ENCODE measurements at places on chromosomes 7 and 10.

DNA sequence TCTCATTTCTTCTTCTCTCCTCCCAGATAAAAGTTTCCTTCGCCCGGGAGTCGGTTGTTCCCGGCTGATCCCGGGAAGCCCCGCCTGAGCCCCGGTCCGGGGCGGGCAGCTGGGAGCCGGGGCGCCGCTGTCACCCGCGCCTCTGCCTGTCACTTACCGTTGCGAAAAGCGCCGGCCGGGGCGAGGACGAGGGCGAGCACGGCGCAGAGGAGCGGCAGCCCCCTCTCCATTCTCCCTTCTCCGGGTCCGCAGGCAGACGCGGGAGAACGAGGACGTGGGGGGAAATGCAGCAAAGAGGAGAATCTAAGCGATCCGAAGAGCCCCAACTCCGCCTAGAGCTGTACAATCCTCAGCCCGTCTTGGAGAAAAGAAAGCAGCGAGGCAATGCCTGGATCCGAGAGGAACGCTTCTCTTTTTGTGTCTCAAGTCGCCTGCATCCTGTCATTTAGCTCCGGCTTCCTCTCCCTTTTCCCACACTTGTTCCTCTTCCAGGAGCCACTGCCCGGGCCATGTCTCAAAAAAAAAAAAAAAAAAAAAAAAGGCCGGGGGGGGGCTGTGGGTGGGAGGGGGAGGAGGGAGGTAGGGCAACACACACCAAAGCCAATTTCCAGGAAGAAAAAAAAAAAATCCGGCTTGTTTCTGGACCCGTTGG is at the start of gene NRP1:
TSS of gene NRP1 (minus strand) at position 515 of the 652 bp plus-strand sequence. CDS start at position 230, 285 bp downstream.
- no peak for DNase-seq

DNA sequence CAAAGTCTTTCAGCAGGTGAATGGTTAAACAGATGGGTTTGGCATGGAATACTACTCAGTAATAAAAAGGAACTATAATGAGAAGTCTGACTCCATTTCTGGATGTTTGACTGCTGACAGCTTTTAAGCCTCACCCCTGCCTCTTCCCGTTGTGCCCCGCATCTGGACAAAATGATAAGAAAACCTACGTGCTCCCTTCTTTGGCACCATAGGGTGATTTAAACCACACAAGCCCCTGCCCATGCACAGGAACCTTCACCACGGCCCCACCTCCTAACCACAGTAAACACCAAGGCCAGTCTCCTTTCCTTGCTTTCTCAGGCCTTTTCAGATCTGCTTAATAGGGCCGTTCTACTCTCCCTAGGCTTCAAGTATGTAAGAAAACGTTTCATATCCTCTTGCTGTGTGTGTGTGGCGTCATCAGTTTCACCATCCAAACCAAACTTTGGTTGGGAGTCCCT is 47.1 kb upstream of the UBN2 start:
- DNase-seq = no peak

- no peak for DNase-seq
Measured at GRCh38 chr7:140060243-140060630, 2.5 kb downstream of the PARP12 start.

DNA sequence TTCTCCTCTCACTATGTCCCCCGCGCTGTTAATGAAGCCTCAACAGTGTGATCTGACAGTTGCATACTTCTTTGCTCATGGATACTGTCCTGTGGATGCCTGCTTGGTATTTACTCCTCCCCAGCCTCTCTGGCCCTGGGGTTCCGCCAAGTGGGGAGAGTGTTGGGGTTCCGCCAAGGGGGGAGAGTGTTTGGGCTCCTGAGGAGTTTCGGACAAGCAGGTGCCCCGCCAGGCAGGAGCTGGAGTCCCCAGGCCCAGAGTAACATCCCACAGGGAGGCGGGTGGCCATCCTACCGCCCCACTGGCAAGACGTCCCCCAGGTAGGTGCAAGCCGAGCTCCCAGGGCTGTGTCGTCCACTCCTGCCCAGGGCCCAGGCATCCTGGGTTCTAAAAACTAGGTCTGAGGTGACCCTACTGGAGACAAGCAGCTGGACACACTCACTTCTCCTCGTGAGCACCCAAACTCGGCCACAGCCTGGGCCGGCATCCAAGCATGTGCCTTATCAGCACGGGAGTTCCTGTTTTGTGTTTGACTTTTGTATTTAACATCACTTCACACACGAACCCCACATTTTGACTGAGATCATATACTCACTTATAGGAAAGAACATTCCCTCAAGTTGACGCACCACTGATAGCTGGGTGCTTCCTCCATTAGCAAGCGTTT is 34.2 kb downstream of the CAMK2B start:
- DNase-seq = peak; percentile 23

DNA sequence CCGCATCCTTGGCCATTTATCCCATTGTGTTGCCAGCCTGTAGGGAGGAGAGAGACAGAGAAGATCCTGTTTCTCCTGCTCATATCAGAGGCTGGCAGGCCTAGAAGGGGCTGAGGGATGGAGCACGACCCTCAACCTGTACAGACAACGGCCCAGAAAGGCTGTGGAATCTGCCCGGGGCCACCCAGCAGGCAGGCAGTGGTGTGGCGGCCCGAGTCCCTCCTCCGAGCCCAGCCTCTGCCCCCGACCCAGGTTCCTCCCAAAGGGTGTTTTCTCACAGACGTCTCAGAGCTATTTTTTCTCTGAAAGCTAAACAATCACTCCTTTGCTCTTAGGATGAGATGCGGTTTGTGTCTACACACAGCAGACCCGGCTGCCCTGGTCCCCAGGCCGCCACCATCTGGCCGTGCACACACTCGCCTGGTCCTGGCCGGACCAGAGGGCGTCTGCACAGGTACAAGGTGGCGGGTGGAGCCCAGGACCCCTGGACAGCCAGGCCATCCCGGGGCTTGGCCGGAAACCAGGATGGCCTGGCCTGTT is 69.3 kb downstream of the FOXL3 start:
- DNase-seq = no peak

Measured in fibroblast of skin of back (primary cell).